SW 1271 (cell line): ENCODE measurements at places on chromosomes 4 and X.

GRCh38 chrX:143296521-143296920 is 220.8 kb downstream of the SPANXN3 start:
- DNase-seq: no peak

DNA sequence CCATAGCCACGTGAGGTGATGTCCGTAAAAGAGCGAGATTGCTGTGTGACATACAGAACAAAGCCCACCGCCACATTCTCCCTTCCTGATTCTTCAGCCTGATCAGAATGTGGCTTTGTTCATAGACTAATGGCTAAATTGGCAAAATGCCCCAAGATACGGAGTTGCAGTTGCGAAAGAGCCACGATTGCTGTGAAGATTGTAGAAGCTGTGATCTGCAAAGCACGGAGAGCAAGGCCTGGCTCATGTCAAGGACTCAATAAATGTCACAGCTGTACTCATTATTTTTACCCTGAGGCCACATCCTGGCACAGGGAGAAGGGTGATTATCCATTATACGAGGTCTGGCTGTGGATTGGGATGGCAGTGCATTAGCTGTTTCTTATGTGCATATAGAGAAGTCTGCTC is 34.2 kb downstream of the ARSD start:
- DNase-seq: no peak

DNA sequence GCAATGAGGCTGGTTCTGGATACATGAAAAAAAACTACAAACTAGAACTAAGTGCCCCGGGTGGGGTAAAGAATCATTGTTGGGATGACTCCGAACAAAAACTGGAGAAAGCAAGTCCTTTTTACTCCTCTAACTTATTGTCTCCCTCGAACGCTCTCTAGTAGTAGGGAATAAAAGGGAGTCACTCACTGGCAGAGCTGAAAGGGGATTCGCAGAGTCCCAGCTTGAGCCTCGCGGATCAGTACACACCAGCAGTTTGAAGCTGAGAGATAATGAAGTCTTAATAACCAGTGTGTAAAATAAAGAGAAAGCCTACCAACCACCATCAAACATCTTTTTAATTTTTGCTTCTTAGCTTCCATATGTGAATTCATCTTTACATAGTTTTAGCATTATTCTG is 521.9 kb upstream of the ARX start:
- no peak for DNase-seq

DNA sequence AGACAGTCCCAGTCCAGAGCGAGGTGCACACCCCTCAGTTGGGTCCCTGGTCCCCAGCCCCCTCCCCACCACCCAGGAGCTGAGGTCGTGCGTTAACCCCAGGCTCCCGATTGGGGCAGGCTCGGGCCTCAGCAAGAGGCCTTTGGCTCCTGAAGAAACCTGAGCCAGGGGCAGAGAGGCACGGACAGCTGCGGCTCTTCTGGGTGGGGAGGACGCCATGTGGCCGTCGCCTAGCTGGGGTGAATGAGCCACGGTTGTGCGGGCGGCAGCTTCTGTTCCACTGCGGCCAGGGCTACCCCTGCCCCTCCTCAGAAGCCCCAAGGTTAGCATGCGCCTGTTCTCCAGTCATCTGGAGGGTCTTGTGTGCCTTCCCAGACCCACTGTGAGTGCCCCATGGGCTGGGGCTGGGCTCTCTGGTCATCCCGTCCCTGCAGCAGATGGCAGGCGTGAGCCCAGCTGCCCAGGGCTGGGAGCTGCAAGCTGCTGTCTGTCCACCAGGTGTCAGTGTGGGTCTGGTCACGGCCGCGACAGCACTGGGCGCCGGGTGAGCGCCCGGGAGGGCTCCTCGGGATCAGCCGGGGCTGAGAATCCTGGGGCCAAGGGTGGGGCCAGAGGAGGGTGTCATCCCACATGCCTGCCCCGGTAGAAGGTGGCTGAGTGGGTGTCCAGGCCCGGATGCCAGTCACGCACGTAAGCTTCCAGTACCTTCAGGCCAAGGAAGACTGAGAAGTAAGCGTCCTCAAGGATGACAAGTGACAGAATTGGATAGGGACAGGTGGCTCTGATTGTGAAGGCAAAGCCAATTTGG is 21.9 kb downstream of the ATP2B3 start:
- DNase-seq: peak; percentile 12

GRCh38 chr4:121243485-121243884 is 79.4 kb upstream of the TNIP3 start:
- DNase-seq: no peak

GRCh38 chrX:136586386-136586785 is 54.4 kb downstream of the VGLL1 start:
- no peak for DNase-seq

GRCh38 chr4:107077192-107077591 is 41.1 kb upstream of the DKK2 start:
- no peak for DNase-seq

- DNase-seq: no peak
Measured at GRCh38 chr4:45518832-45519231, 605.0 kb downstream of the GABRG1 start.

DNA sequence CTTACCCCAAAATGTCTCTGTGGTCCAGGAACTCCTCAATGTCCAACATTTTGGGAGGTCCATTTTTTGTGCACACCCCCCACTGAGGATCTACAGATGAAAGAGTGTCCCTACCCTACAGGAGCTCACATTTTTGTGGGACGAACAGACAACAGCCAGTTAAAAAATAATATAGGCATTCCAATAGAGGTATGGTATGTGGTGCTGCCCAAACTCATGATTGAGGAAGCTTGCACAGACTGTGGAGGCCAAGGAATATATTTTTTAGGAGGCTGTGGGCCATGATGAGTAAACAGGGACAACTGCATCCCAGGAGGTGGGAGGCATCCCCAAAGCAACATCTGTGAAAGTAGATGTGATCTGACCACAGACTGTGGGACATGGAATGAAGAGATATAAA is 181.0 kb upstream of the HCCS start:
- DNase-seq: no peak

DNA sequence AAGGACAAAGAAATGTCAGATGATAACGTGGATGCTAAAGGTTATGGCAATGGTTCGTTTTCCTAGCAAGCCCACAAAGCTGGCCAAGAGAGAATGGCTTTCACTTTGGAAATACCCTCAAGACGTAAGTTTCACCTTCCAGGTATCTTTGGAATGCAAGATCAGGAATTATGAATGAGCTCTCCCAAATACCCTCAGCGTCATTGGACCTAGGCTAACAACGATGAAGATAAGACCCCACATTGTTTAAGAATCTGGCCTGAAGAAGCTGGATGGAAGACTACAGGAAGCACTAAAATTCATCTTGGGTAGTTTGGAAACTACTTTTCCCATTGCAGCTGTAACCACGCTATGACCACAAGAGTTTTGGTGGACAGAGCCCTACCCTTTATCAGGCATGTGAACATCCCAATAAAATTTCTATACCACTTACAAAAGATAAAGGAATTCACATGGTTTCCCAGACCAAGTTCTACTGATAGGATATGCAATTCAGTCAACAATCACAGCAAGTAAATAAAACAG is 111.9 kb downstream of the KDR start:
- no peak for DNase-seq

DNA sequence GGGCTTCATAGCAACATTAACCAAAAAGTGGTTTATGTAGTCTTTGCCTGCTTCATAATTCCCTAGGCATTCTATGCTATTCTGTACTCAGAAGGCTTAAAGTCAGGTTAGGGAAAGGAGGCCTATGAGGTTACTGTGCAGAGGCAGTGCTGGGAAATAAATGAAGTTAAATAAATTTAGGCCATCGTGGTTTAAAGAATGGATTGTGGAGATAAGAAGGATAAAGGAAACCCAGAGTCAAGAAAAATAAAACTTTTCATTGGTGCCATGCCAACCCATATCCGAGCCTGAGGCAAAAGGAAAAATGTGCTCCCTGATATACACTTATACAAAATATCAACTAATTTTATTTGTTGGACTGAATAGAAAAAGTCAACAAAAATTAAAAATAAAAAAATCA is 70.2 kb downstream of the AR start:
- DNase-seq: no peak

- DNase-seq: no peak
Measured at GRCh38 chr4:8228319-8229250, 29.5 kb downstream of the SH3TC1 start.

- DNase-seq: no peak
Measured at GRCh38 chr4:86099348-86099747, 260.5 kb downstream of the MAPK10 start.

- no peak for DNase-seq
Measured at GRCh38 chr4:168755598-168756477, 254.2 kb downstream of the CBR4 start.

GRCh38 chr4:124151031-124151430 is 561.5 kb downstream of the ANKRD50 start:
- DNase-seq: no peak

DNA sequence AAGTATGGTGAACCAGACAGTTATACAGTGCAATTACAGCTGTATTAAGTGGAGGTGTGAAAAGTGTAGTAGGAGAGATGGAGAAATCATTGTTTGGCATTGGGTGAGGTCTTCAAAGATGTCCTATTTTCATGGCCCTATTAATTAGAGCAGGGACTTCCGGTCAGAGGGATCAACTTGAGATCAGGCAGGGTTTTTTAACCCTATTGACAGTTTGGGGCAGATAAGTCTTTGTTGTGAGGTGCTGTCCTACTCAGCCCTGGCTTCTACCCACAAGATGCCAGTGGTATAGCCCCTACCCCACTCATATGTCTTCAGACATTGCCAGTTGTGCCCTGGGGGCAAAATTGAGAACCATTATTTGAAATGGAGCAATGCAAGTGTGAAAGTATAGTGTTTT is 9.9 kb downstream of the USP9X start:
- DNase-seq: no peak

- no peak for DNase-seq
Measured at GRCh38 chrX:31551913-31552312, 480.1 kb upstream of the FTHL17 start.

DNA sequence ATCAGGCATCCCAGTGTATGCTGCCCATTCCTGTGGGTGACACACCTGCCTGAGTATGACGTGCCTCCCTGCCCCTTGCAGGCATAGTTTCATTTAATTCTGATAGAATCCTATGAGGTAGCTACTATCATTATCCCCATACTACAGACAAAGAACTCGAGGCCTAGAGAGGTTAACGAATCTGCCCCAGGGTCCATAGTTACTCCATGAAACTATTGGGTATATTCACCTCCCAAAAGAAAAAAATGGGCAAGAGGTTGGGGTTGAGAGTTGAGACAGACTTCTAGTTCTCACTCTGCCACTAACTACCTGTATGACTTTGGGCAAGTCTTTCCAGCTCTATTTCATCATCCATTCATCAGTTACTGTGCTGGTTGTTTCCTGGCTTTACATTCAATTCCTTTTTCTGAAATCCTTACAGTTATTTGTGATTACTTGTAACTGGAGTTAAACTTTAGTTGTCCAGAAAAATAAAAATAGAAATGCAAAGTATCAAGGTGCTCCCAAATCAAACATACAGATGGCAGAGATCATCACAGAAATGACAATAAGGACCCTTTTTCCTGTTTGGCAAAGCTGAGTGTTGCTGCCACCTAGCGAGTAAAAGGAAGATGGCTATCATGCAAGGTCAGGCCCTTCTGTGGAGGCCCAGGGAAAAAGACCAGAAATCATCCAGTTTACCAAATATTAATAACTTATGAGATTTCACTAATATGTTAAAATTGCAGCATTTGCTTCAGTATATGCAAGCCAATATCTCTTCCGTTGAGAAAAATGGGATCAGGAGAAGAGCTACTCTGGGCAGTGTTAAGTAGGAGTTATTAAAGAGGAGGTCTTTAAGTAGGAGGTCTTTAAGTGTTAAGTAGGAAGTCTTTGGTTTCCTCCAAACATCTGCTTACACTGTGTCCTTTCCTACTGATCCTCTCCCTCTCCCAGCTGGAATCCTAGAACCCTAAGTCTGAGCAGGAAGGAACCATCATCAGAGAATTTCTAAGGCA is 17.1 kb upstream of the MAP7D3 start:
- DNase-seq: peak; percentile 44

DNA sequence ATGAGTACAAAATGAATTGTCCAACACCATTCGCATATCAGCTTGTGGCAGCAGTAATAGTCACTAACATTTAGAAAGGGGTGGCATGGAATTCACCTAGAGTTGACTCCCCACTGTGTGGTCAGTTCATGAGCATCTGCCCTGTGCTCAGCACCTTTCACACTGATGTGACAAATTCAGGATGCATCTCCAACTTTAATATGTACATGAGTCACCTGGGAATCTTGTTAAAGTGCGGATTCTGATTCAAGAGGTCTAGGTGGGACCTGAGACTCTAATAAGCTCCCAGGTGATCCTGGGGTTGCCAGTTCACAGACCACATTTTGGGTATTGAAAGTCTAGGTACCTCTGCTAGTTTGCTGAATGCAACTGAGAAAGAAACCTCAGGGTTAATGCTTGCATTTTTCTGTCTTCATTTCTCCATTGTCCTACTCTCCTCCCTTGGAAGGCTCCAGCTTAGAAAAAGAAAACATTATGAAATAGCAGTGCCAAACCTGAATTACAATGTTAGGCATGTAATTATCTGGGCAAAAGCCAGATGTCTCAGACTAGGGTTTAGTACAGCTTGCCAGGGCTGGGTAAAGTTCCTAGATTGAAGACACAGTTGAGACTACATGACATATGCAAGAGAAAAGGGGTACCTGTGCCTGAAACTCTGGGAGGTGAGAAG is 32.7 kb downstream of the TMSB4X start:
- no peak for DNase-seq

- DNase-seq: no peak
Measured at GRCh38 chr4:169634975-169635374, 14.6 kb downstream of the CLCN3 start.

GRCh38 chr4:123673971-123674370 is 277.4 kb downstream of the SPRY1 start:
- DNase-seq: no peak

DNA sequence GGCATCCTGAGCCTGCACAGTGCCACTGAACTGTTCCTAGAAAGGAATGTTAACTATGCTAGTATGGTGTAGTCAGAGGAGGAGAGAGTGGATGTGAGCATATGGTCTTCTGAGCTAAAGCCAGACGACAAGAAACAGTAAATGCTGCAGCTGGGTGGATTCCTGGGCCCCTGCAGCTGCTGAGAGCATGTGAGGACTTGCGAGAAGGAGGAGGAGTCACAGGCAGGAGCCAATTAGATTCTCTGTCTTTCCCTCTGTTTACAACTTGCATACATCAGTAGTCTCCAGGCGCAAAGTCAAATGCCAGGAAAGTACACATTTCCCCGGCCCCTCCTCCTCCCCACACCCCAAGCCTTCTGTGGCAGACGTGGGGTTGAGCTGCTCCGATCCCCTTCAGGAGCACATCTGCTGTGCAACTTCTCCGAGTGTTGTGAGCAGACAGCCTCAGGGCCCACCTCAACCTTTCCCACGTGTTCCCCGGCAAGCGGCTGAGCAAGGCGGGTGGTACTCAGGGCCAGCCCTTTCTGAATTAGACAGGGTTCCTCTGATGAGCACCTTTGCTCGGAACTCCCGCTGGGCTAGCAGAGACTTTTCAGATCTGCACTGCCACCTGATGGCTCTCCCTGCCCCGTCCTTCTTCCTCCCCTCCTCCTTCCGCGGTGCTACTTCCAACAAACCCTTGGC is 108.7 kb upstream of the ATP6AP2 start:
- no peak for DNase-seq

DNA sequence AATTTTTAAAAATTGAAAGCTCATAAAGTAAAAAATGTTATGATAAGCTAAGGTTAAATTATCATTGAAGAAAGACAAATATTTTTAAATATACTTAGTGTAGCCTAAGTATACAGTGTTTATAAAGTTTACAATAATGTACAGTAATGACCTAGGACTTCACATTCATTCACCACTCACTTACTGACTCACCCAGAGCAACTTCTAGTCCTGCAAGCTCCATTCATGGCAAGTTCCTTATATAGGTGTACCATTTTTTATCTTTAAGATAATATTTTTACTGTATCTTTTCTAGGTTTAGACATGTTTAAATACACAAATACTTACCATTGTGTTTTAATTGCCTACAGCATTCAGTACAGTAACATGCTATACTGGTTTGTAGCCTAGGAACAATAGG is 112.3 kb upstream of the RADX start:
- DNase-seq: no peak
